ENCODE measurements at places on chromosomes 6 and 20.

DNA sequence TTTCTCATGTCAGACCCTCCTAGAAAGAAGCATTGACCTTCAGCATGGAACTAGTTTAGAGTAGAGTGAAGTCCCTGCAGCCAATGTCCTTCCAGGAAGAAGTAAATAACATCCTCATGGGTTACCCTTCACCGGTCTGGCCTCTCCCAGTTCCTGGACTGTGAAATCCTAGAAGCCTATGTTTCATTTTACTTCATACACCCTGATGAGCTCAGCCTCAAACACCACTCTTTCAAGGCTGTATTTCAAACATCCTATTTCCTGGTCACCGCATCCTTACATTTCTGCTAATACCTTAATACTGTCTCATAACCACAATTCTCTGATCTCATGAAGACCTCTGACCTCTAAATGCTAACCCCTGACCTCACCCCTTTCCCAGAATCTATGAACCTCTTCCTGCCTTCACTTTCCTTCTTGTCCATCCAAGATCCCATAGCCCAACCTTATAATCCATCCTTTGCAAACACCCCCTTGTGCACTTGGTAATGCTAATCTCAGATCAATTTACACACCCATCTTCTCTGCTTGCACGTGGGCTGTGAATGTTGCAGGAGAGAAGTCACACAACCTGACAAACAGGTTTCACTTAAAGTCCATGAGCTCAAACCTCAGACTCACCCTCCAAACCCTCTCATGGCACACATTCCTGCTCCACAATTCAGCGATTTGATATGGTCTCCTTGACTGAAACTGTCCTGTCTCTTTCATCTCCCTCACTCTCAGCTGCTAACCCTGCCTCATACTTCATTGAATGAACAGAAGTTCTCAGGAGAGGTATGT is 30.2 kb downstream of the SLC2A10 start:
- no peak for DNase-seq

DNA sequence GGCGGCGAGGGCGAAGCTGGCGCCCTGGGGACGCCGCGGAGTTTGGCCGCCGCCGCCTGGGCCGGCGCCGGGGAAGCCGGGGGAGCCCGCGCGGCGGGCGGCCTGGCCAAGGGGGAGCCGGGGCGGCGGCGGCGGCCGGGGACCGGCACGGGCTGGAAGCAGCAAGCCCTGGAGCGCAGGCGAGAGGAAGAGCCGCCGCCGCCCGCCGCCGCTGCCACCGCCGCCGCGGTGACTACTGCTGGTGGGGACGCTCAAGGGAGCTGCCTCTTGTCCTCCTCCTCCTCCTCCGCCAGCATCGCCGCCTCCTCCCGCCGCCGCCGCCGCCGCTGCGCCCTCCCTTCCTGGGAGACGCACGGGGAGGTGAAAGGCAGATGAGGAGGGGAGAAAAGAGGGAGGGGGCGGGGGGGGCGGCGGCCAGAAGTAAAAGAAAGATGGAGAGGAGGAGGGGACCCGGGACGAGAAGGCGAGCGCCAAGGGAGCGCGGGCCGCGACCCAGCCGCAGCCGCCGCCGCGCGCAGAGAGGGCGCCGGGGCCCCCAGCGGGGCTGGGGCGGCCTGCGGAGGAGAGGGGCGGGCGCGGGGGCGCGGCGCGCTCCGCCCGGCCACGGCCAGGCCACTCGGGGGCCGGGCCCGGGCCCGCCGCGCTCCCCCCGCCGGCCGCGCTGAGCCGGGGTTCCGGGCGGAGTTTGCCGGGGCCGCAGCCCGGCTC is 846 bp downstream of the PDE10A start:
- DNase-seq, result no peak

GRCh38 chr6:45966797-45967196 is 48.9 kb downstream of the CLIC5 start:
- no peak for DNase-seq

DNA sequence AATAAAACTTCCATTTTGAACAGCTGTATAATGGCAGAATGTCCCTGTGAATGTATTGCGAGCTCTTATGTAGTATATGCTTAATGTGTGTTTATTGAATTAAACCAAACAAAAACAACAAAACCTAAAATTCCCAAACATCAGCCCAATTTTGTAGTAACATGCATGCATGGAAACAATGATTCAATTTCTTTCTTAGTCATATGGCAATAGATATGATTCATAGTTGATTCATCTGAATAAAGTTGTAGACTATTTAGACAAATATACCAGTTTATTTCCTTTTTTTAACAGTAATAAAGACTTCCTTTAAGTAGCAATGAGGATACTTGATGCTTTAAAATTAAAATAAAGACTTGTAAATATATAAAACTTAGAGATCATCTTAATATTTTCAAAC is 670.6 kb downstream of the CD109 start:
- no peak for DNase-seq

DNA sequence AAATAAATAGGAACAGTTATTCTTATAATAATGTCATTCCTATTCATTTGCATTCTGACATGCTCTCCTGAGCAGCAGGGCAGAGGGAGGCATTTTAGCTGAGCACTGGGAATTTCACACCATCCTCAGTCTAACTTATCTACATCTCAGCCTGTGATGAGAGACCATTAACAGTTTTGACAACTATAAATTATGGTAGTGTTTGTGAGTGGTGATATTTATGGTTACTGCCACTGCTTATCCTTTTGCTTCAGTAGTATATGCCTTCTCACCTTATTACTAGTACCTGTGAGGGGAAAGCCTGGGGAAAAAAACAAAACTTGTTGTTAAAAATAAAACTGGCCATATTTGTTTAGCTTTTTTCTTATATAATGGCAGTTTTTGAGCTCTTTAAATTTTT is 17.0 kb upstream of the CHD6 start:
- DNase-seq, result no peak

GRCh38 chr6:4270001-4270400 is 134.6 kb upstream of the ECI2 start:
- DNase-seq, result no peak

GRCh38 chr6:167506443-167507301 is 181.8 kb downstream of the TTLL2 start:
- DNase-seq, result no peak

DNA sequence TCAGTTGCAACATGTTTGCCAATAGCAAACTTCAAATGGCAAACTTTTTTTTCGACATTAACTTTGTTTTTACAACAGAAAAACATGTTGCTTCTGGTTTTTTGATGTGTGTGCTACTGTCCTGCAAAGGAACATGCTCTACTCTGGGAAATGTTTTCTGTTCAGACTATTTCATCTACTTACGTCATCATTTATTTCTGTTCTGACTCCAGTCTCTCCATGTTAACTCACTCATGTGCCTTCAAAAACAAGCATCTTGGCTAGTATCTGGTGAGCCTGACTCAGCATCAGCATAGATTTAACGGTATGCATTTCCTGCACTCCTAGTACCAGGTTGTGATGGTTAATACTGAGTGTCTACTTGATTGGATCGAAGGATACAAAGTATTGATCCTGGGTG is 36.1 kb upstream of the MAP7 start:
- no peak for DNase-seq

GRCh38 chr6:63689421-63689820 is 53.8 kb downstream of the PHF3 start:
- DNase-seq, result no peak

DNA sequence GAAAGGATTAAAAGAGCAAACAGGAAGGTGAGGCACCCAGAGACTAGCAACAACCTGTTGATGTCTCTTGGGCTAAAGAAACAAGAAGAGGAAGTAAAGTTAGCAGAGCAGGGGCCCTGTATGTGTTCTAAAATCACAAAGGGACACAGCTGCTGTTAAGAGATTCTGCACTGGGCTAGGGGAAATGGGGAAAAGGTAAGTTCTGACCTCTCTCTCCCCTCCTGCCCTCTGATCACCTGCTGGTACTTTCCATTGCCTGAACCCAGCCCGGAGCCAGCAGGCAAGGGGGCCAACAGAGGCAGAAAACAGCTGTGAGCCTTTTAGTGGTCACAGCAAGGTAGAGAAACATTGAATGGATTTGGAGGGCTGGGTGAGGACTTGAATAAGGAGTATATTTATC is 13.5 kb upstream of the CNR1 start:
- no peak for DNase-seq

DNA sequence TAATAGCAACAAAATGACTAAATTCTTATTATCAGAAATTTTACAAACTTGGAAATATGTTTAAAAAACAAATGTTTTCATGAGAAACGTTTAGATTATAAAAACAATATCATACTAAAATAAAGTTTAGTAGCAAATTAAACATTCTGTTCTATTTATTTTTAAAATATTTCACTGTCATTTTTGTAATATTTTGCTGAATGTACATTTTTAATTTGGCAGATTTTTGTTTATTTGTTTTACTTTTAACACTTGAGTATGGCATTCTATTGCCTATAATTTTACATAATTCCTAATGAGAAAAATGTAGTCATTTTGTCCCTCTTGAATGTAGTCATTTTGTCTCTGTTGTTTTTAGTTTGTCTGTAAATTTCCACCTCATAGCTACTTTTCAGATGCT is 1400.2 kb downstream of the GRIK2 start:
- no peak for DNase-seq

GRCh38 chr20:41669708-41670263 is 51.6 kb upstream of the CHD6 start:
- no peak for DNase-seq

DNA sequence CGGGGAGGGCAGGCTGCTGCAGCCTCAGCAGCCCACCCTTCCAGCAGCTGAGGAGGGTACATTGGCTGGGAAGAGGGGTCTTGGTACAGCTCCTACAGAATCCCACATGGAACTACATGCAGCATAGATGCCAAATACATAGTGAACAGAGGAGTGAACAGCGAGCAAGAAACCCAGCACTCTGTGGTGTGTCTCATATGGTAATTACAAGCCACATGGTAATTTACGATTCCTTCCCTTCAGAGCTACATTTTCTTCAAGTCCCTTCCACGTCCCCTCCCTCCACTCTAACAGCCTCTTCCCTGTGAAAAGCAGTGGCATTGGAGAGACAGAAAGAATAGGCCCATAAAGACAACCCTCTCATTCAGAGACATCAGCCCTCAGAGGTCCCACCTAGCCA is 167.7 kb downstream of the SYNDIG1 start:
- no peak for DNase-seq

DNA sequence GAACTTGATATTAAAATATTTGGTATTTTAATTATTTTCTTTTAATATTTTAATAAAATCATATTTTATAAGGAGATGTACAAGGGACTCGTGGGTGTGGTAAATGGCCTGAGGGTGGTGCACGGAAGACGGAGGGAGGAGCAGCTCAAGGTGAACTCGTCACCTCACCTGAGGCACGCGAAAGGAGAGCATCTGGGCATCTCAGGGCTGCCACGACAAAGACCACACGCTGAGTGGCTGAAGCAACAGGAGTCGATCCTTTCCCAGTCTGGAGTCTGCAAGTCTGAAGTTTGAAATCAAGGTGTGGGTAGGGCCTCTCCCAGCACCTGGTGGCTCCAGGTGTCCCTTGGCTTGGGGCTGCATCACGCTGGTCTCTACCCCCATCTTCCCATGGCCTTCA is 39.7 kb downstream of the APCDD1L start:
- no peak for DNase-seq

GRCh38 chr6:44386929-44387345 is 569 bp upstream of the CDC5L start:
- DNase-seq, result no peak

DNA sequence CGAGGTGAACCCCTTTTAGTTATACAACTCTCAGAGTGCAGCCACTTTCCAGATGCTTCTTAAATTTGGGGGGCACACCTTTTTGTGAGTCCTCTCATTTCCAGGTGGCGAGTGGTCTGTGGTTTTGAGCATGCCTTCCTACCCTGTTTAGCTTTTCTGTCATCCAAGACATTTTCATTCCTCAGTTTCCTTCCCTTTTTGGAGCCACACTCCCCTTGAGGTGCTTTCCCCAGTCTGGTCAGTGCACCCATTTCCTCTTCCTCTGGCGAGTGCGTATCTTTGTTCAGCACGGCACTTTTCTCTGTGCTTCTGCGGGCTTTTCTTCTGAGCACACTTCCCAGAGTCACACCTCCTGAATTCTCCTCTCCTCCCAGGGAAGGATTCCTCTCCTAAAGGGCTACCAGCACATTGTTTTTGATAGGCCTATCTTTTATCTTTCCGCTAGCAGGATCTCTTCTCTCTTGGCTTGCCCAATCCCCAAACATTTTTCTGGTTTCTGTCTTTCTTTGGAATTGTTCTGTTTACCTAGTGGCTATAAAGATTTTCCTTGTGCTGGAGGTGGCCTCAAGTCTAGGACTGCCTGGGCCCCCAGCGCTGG is 1.4 kb downstream of the PHF20 start:
- DNase-seq, result no peak

DNA sequence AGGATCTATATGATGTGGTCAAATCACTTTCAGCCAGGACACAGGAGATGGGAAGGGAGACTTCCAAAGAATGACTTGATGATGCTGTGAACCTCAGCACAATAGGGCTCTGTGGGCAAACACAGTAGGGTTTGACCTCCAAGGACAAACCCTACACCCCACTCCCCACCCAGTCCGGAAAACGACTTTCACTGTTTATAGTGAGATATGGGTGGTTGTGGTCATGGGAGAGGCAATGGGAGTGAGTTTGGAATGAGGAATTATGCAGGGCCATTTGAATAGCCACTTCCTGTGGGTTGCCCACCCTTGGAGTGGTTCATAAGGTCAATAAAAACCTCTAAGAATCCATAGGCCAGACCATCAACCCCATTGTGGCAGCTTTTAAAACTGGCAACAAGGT is 38.4 kb upstream of the PRND start:
- DNase-seq, result no peak

DNA sequence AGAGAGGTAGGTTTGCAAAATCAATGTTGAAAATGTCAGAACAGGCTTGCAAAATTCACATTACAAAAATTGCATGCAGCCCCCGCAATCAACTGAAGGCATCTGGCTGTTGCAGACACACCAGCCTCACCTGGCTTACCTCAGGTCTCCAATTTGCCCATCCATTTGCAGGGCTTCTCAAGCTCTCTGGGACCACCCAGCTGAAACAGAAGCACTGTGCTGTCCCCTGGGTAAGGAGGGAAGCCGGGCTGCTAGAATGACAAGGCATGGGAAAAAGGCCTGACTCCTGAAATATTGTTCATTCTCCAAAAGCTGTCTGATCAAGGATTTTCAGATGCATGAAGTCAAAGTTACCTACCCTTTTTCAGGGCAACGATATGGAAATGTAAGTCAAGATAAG is 52.6 kb upstream of the CD93 start:
- no peak for DNase-seq

GRCh38 chr6:40906759-40907158 is 132.3 kb downstream of the UNC5CL start:
- DNase-seq, result no peak

GRCh38 chr6:138593124-138593877 is 94.0 kb upstream of the NHSL1 start:
- no peak for DNase-seq

- DNase-seq, result no peak
Observed at GRCh38 chr6:6699741-6700367, 111.3 kb downstream of the LY86 start.

Data from stimulated activated CD8-positive, alpha-beta memory T cell treated with anti-CD3 and anti-CD28 coated beads, Interleukin-12 subunit alpha, Interleukin-12 subunit beta, amount 100 ng/mL, for 4 hours (primary cell).